Esophagus muscularis mucosa (tissue), 4 donors: ENCODE measurements at places on chromosomes 13 and 19. TPM values are rescaled to one million over a fixed set of nuclear protein-coding genes. Genes with fewer than 3 reads are reported as not detected.

GRCh38 chr13:59607780-59608233 lies 555.9 kb downstream of the DIAPH3 start:
- DNase-seq: no peak

DNA sequence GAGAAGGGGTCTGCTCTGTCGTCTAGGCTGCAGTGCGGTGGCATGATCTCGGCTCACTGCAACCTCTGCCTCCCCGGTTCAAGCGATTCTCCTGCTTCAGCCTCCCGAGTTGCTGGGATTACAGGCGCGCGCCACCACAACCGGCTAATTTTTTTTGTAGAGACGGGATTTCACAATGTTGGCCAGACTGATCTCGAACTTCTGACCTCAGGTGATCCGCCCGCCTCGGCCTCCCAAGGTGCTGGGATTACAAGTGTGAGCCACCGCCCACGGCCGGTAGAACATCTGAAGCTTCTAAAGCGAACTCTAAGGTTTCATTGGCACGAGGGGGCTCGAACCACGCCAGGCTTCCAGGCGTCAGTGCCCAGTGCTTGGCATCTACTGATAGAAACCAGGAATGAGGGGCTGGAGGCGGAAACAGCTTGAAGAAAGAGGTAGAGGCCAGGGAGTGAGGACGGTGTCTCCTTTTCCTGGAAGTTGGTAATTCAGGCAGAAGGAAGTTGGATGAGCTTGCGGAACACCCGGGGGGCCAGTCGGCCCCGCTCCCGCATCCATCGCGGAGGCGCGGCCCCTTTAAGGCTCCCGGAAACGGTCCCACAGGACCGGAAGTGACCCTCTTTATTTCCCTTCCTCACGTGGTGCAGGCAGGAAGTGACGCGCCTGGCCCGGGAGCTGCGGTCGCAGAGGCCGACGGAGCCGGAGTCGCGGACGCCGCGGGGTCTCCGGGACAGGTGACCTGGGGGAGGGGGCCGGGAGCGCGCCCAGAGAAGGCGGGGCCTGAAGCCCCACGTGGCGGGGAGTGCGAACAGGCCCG lies at the start of gene CCDC9:
Gene CCDC9 (plus strand): TSS at position 647 of the 814 bp plus-strand sequence. CDS start 1,876 bp downstream, outside the sequence.
- peak; percentile 99 for DNase-seq

GRCh38 chr13:45361596-45362206 lies 20.7 kb upstream of the TPT1 start:
- no peak for DNase-seq

DNA sequence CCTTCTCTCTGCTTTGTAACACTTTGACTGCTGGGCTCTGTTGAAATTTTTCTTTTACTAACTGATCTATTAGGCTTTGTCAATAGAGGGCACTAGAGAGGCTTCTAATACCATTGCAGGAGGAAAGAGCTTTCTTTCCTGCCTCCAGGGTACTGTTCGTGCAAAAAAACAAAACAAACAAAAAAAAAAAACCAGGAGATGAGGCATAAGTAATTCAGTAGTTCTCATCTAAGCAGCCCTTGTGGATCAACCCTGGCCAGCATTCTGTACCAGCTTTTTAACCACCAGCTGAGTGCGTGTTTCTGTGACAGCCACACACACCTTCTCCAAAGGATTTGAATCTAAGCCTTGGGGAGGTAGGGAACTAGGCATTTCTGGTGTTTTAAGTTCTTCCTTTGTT lies 1707.6 kb upstream of the SLC10A2 start:
- no peak for DNase-seq

- no peak for DNase-seq
These were observed 321.7 kb downstream of the DCT start for GRCh38 chr13:94157705-94158218.

- DNase-seq: no peak
These were observed 128.6 kb upstream of the PEG3 start for GRCh38 chr19:56969156-56969555.

DNA sequence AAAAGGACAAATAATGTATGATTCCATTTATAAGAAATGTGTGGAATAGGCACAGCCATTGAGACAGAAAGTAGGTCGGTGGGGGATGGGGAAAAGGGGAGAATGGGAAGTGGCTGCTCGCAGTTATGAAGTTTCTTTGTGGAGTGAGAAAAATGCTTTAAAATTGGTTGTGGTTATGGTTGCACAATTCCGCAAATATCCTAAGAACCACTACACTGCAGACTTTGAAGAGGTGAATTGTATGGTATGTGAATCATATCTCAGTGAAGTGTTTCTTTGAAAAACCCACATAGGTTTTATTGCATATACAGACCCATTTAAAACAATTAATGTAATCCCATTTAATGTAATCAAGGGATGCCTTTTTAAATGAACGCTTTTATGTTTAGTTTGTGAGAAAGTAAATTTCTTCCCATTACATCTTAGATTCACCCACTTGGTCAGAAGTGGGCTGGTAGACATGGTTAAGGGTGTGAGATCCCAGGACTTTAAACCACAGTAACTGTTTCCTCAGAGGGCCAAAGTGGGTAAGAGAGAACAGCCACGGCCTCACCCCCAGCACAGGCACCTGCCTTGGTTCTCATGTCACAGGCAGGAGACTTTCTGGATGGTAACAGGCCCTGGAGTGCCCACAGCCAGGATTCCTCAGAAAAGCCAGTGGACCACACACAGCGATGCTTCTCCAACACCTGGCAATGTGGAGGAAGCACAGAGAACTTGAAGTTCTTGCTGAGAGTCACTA lies 119.3 kb upstream of the GJB6 start:
- peak; percentile 86 for DNase-seq

- no peak for DNase-seq
These were observed 4.9 kb upstream of the SGCG start for GRCh38 chr13:23175920-23176319.

- DNase-seq: no peak
These were observed 5.3 kb upstream of the ZNF497 start for GRCh38 chr19:58367698-58368454.

- no peak for DNase-seq
These were observed 115.3 kb downstream of the TBC1D4 start for GRCh38 chr13:75366380-75367280.

DNA sequence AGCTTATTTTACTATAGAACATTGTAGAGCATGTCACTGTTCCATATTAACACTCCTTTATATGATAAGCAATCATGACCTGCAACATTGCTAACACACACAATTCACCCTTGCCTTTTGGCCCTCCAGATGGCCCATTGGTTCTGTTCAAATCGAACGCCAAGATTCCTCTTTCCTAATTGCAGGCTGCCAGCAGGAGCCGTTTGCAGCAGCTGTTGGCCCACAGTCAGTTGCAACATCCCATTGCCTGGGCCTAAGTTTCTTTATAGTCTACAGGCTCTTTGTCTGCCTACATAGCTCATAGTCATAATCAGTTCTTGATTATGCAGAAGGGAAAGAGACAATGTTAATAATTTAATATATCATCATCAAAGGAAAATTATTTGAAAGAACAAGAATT lies 37.6 kb downstream of the KCTD12 start:
- DNase-seq: no peak

DNA sequence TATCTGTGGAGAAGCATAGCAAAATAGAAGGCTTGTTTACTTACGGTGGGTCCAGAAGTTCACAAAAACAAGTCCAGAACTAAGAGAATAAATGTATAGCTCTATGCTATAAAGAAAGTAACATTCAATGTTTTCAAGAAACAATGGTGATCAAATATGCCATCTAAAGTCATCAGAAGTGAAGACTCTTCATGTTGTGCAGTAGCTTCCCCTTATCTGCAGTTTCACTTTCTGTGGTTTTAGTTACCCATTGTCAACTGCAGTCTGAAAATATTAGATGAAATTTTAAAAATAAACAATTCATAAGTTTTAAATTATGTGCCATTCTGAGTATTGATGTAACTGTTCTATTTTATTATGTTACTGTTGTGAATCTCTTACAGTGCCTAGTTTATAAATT lies 72.5 kb downstream of the EDNRB start:
- DNase-seq: no peak

DNA sequence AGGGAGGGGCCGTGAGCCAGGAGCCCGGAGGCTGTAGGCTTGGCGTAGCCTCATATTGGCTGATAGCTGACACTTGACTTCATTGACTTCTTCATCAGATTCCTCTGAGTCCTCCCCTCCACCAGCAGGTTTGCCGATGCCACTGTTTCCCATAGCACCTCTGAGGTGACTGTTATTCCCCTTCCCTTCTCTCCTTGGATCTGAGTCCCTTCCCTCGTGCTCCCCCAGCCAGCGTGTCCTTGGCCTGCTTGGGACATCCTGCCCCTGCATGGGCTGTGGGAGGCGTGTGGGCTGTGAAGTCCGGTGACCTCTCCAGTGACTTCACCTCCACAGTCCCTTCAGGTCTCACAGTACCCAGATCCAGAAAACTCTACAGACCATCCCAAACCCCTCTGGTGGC lies 8.8 kb downstream of the PPP1R37 start:
- DNase-seq: no peak

DNA sequence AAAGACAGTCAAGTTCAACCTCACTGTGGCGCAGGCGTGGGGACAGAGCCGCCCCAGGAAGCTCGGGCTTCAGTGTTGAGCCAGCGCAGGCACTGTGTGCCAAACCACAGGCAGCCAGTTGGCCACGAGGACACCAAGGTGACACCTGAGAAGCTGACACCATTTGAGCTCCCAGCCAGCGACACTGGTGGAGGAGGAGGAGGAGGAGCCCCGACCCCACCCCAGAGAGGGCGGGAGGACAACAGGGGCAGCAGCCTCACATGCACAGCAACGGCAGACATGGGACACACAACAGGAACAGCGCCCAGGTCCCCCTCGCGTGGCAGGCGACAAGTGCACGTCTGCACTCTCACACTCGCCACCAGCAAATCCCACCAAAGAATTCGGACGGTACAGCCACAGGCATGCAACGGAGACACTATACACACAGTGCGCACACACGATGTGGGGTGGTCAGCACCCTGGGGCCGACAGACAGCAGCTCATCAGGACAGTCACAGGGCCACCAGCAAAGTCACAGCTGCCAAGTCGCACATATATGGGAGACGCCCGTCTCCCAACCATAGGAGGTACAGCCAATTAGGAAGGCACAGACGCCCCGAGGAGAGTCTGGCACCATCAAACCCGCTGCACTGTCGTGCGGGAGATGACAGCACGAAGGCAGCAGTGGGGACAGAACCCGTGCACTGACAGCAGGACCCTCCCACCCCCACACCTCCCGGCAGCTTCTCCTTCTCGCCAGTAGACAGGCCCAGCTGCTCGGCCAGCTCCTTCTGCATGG lies 3.4 kb downstream of the EIF3G start:
- no peak for DNase-seq

Gene POU4F1
- not detected for total RNA-seq

Gene CEACAM3
- total RNA-seq: not detected

Gene IL4I1
- not detected for total RNA-seq

Gene DPF1
- total RNA-seq: not detected

Gene CFAP97D2
- total RNA-seq: not detected
